Activated B cell treated with CpG ODN at 0.5 μM for 24 hours (primary cell): ENCODE measurements at places on chromosomes 3 and 15. TPM values are rescaled to one million over a fixed set of nuclear protein-coding genes. Genes with fewer than 3 reads are reported as not detected.

Gene HRG
- not detected in 2 replicates for total RNA-seq

Gene C3orf33
- total RNA-seq: 1.6 and 2.4 TPM in 2 replicates

Gene TMEM207
- not detected in 2 replicates for total RNA-seq

Gene CORO2B
- total RNA-seq: 0.64 and 1.0 TPM in 2 replicates

Gene DPH3
- total RNA-seq: 13.4 and 14.7 TPM in 2 replicates

Gene SCN11A
- 0.16 and 0.20 TPM in 2 replicates for total RNA-seq

Gene GOLGA8R
- 1.3 and 2.3 TPM in 2 replicates for total RNA-seq

Gene TRIM42
- total RNA-seq: not detected in 2 replicates

- no peak for DNase-seq
Measured at GRCh38 chr15:39304931-39305728, 275.7 kb upstream of the THBS1 start.

GRCh38 chr3:101513419-101513986, 491 bp upstream of the SENP7 start:
- no peak for DNase-seq

DNA sequence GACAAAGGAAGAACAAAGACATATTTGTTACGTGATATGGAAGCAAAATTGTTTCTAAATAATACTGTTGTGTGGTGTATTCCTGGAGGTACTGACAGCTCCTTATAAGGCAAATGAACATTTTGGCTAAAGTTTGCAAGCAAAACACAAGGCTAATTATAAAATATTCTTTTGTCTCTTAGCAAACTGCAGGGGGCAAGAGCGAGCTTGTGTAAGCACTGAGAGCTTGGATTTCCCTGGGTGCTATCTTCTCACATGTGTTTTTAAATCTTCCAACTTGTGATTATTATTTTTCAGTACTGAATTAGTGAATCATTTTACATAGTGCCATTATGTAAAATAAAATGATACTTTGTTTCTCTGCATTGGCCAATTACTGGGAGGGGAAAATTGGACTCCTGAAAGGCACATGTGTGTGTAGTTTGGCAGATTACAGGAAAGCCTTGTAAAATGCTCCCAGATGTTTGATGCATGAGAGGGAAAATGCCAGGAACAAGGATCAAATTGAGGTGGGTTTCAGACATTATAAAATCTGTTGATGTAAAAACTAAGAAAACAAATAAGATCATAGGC, 611.5 kb downstream of the AGBL1 start:
- no peak for DNase-seq

- DNase-seq: no peak
Measured at GRCh38 chr3:52434491-52435115, 10.3 kb downstream of the SEMA3G start.

DNA sequence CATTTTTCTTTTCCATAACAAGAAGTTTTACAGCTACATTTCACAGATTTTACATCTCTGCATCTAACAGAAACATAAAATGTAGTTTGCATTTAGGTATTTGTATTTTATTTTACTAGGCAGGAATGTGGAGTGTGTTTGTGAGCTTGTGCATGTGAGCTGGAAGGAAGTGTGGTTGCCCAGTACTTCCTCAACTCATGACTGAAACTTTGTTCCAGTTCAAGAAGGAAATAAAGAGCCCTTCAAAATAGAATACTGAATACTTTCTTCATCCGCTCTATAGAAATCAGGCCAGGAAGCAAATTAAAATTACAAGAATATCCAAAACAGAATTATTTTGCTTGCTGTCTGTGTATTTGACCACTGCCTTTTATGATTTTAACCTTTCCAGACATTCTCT, 81.3 kb downstream of the CHL1 start:
- no peak for DNase-seq

DNA sequence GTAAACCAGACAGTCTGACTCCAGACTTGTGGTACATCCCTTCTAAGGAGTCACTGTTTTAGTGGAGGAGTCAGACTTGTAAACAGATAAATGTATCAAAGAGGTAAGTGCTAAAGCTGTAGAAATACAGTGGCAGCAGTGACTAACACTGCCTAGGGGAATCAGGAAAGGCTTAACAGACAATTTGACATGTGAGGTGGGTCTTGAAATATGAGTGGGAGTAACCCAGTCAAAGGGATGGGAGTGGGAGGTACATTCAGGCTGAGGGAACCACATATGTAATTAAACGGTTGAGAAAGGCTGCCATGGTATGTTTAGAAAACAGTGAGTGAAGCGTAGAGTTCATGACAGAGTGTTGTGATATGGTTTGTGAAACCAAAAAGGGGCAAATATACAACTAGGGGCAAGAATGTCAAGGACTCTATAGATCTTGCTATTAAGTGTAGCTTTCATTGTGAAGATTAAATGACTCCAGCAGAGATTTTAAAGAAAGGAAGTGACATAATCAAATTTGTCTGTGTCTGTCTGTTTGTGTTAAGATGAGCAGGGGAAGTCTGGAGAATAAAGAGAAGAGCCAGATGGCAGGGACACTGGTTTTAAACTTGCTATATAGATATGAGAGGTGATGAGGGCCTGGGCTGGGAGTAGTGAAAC, 11.2 kb upstream of the ALCAM start:
- DNase-seq: no peak

DNA sequence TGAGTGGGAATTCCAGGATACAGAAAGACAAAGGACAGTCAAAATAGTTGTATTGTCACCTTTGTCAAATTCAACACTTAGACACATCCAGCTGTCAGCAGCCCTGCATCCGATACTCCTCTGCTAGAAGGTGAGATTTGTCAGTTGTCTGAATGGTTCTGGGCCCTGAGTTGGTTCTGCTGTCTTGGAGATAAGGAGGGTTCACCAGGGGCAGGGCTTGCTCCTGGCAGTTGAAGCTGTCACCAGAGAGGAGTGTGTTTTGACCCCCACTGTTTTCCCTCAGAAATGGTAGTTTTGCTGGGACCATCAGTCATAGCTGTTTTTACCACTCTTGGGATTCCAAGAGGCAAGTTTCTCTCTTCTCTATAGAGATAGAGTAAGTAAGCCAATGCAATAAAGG, 3.2 kb upstream of the KY start:
- no peak for DNase-seq

- DNase-seq: no peak
Measured at GRCh38 chr3:64129106-64129505, 96.2 kb downstream of the PRICKLE2 start.

GRCh38 chr3:189144645-189145044, 27.1 kb upstream of the TPRG1 start:
- no peak for DNase-seq
